ENCODE measurements at places on chromosomes 7 and 10.

GRCh38 chr7:151406886-151407583, 2.8 kb downstream of the WDR86 start:
- no peak for DNase-seq

- DNase-seq: no peak
Observed at GRCh38 chr10:70441895-70442309, 421 bp upstream of the NODAL start.

- no peak for DNase-seq
Observed at GRCh38 chr7:155560982-155561686, 14.8 kb upstream of the CNPY1 start.

DNA sequence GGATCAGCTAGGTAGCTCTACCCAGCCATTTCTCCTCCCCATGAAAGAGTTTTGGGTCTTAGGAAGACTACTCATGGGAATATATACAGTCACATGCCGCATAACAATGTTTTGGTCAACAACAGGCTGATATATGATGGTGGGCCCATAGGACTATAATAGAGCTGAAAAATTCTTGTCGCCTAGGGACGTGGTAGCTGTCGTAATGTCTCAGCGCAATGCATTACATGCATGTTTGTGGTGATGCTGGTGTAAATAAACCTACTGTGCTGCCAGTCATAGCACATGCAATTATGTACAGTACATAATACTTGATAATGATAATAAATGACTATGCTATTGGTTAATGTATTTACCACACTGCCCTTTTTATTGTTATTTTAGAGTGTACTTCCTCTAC, 78.2 kb upstream of the DLX6 start:
- no peak for DNase-seq

DNA sequence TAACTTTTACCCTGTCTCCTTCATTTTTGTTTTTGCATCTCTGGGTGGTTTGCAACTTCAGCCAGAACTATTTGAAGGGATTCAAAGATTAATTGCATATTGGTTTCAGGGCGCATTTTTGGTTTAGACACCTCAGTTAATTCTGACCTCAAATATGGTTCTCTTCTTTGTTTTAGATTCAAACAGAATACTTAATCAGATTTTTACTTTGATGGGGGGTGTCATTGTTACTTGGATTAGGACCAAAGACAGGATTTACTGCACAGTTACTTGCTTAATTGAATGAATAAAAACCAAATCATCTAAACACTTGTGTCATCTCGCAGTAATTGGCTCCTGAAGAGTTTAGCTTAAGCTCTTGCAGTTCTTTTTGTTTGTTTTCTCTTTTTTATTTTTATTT, 100.9 kb downstream of the PHTF2 start:
- no peak for DNase-seq

DNA sequence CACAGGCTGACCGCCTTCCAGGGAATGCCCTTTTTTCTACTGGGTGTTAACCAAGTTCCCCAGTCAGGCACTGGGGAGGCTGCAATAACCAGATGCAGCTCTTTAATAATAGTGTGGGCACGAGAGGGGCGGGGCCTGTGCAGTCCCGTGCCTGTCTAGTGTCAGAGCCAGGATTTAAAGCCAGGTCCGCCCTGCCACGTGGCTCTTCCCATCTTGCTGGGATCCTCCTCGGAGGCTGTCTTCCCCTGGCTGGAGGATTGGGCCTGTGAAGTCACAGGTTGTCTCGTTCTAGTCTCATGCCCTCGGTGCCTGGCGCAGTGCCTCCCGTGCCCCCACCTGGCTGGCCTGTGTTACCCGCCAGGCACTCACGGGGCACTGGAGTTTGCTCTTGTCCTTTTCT, 25.2 kb downstream of the TMEM120A start:
- DNase-seq: no peak

Measured in activated T-cell treated with anti-CD3 and anti-CD28 coated beads for 4 hours (primary cell).